NT2/D1 (cell line): ENCODE measurements at places on chromosomes 4 and X.

DNA sequence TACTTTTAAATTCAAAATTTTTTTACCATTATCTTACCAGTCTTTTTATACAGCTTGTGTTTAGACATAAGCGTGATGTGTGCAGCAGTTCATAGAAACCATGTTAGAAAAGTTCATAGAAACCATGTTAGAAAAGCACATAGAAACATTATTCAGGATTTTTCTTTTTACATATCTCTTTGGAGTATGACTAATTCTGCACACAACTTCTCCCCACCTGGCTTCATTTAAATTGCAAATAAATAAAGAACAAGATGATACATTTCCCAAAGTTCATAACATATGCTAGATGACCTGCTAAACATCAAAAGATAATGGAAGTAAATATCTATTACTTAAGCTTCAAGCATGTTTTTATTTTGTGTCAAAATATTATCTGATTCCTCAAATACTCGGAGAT lies 201.9 kb downstream of the BANK1 start:
- no peak for DNase-seq

- DNase-seq: no peak
These were observed 88.5 kb downstream of the PAPSS1 start for GRCh38 chr4:107631560-107631959.

GRCh38 chr4:121737846-121738554 lies 27.0 kb downstream of the SMIM43 start:
- DNase-seq: no peak

DNA sequence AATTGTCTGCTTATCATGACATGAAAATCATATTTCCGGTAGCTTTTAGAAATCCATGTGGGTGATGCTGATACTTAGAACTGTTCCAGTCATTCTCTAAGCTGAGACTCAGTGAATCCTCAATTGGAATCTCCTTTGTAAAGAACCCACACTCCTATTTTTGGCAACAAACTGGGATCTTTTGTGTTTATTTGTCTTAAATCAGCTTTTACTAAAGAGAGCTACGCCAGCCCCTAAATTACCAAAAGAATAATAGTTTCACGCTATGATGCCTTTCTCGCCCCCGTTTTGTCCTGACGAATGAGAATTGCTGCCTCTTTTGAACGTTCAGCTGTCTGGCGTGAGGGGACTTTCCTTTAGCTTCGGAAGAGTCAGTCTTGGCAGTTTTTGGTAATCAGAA lies 195.9 kb downstream of the SHOX start:
- DNase-seq: no peak

DNA sequence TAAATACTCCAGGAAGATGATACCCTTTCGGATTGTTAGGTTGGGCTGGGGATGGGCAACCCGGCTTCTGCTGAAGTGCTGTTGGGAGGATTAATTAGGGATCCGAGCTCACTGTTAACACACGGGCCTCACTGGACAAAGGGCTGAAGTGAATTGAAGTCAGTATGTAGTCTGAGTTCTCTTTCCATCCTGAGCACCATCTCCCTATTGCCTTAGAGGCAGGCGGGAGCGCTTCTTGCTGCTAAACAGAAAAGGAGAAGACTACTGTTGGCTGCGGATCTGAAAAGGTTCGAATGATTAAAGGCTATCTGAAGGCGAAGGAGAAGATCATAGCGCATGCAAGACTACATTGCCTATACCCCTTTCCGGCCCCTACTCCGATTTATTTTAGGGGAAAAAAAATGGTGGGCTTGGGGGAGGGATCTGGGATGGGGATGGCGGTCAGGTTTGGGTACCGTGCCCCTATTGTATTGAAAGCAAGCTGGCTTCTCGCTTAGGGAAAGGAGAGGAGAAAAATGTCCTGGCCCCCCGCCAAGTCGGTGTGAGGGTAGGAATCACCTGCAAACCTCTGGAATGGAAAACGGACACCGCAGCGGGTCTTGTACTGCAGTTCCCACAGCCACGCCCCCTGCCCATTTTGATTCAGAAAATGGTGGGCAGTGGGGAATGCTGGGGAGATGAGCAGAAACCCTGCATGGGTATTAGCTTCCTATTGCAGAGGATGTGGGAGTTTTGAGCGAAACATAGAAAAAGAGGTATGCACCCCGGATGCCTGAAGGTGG lies 22.3 kb downstream of the MORF4L2 start:
- DNase-seq: no peak

DNA sequence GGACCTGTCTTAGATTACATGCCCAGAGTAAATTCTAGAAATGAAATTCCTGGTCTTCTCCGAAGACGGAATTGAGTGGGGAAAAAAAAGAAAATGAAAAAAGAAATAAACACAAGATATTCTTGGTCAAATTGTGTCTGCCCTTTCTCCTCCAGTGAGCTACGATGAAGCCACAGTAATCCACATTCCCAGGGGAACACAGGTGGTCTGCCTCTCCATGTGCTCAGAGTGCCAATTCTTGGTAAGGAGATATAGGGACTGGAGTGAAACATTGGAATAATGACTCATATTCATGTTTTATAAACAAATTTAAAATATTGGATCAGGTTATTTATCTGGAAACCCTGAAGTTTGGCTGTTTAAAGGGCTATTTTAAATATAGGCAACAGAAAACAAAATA lies 54.2 kb upstream of the MGST2 start:
- no peak for DNase-seq

DNA sequence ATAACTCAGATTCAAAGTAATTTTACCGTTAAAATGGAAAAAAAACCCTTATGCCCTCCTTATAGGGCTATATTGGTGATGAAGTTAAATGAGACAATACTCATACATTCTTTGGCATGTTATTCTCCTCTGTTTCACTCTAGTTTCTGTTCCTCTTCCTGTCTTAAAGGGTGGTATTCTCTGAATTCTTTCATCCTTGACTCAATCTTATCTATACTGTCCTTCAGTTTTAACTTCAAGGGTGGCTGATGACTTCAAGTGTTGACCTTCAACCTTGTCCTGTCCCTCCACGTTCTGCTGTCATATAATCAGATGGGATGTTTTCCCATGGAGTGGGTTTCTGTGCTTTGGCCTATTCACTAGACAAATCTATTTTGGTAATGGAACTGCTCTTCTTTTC lies 44.0 kb downstream of the ZNF518B start:
- no peak for DNase-seq

- DNase-seq: no peak
These were observed 105.2 kb downstream of the RNF150 start for GRCh38 chr4:141028024-141028529.

DNA sequence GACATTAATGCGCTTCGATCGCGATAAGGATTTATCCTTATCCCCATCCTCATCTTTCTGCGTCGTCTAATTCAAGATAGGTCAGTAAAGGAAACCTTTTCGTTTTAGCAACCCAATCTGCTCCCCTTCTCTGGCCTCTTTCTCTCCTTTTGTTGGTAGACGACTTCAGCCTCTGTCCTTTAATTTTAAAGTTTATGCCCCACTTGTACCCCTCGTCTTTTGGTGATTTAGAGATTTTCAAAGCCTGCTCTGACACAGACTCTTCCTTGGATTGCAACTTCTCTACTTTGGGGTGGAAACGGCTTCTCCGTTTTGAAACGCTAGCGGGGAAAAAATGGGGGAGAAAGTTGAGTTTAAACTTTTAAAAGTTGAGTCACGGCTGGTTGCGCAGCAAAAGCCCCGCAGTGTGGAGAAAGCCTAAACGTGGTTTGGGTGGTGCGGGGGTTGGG lies 528 bp upstream of the FGF2 start:
- DNase-seq: no peak

DNA sequence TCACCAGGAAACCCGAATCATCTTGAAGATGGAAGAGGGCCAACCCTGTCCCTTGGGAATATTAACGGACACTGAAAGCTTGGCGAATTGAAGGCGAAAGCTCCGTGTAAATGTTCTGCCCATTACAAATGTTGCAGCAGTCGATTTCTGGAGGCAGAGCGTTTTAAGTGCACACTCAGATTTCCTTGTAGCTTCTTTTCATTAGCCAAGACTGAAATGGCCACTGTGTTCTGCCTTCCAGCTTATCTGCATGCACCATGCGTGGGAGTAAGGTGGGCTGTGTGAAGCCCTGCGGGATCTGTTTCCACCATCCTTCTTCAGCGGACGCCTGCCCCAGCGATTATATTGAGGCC lies 1.3 kb downstream of the SMIM20 start:
- no peak for DNase-seq

- no peak for DNase-seq
These were observed 1.3 kb upstream of the TNIP2 start for GRCh38 chr4:2757426-2757825.

DNA sequence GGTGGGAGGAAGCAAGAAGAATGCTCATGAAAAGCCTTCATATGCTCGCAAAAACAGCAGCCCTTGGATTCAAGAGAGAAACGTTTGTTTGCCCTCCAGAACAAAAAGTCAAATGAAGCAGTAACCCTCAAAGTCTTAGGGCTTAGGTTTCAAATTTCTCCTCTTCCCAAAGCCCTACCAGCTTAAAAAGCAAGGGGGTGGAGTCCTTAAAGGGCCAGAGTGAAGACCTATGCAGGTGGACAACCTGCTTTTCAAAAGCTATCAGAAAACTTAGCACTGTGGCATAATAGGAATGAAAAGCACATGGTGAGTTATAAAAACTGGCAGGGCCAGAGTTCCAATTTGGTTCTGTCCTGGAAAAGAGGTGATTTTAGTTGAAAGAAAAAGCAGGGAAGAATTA lies 253.3 kb downstream of the NAP1L3 start:
- DNase-seq: no peak

DNA sequence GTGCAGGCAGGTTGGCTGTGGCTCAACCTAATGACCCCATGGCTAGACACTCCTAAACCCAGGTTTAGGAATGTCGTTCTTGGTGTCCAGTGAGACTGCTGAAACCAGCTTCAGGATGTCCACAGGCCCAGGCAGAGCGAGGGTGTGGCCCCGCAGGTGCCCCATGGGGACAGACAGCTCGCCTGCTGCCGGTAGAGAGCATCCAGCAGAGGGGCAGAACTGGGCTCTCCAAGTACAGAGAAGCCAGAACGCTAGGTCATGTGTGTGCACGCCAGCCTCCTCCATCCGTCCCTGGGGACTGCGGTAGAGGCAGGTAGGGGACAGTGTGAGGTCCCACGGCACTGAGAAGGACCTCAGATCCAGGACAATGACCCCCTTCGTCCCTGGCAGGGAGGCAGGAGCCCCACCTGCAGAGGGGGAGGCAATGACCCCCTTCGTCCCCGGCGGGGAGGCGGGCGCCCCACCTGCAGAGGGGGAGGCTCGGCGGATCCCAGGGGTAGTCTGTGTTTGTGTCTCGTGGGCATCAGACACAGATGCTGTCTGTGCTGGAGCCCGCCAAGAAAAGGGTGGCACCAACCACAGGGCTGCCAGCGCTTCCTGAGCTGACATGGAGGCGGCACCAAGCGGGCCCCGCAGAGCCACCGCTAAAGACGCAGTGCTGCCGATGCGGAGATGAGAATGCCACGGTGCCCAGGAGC lies 118.4 kb downstream of the FAM53A start:
- no peak for DNase-seq

- DNase-seq: no peak
These were observed 6.3 kb downstream of the GABRA4 start for GRCh38 chr4:46986922-46987638.

DNA sequence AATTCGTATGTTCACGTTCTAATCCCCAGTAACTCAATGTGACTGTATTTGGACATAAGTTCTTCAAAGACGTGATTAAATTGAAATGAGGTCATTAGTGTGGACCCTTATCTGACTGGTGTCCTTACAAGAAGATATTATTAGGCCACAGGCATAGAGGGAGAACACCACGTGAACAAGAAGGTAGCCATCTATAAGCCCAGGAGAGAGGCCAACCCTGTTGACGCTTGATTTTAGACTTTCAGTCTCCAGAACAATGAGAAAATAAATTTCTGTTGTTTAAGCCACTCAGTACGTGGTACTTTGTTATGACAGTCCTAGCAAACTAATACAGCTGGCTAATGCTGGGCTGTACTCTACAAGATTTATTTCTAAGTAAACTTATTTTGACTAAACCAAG lies 1.5 kb upstream of the EIF1AX start:
- no peak for DNase-seq

DNA sequence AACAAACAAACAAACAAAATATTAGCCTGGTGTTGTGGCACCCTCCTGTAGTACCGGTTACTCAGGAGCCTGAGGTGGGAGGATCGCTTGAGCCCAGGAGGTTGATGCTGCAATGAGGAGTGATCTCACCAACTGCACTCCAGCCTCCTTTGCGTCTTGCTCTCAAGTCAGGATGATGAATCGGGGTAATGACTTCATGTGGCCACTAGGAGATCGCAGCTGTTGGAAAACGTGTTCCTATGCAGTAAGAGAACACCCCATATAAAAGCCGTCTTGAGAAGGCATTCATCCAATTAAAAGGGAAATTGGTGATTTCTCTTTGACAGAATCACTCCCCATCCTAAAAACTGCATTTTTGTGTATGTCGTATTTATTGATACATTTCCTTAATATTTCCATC lies 6.9 kb downstream of the CCNB3 start:
- DNase-seq: no peak

DNA sequence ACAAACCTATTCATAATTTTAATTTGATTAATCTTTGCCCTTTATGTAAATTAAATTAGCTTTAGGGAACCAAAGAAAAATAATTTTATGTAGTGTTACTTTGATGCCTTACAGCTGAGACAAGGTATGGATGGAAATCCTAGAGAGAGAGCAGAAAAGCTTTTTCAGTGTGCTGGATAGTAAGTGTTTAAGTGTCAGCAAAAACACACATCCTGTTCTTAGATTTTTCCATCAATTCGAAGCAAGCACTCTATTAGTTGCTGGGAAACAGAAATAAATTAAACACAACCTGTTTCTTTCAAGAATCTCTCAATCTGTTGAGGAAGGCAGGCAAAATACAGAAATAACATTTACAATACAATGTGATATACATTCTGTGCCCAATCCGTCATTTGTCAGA lies 327.8 kb downstream of the GALNTL6 start:
- DNase-seq: no peak

DNA sequence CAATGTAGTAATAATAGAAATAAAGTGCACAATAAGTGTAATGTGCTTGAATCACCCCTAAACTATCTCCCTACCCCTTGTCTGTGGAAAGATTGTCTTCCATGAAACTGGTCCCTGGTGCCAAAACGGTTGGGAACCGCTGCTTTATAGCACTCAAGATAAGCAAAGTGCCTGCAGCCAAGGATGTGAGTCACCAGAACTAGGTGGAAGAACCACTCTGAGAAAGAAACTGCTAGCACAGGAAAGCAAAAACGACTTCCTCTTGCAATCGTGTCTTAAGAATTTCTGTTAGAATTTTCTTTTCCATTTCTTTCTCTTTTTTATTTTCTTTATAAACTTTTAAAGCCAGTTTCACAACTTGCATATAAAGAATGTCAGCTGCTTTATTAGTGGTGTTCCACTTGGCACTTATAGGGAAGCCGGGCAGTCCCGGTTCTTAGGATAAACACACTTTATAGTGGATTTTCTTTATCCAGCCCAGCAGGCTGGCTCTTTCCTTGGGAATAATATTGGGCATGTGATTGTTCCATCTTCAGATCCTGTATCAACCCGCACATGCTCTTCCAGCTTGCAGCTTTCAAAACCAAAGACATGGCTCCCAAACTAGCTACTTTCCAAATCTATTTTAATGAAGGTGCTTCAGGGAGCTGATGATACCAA lies 32.3 kb upstream of the CXCL8 start:
- no peak for DNase-seq
